ENCODE measurements at places on chromosomes 12 and 14. TPM values are rescaled to one million over a fixed set of nuclear protein-coding genes. Genes with fewer than 3 reads are reported as not detected.

OR11H12 gene
- not detected for total RNA-seq

- no peak for DNase-seq
Measured at GRCh38 chr12:68113644-68114043, 45.9 kb downstream of the IFNG start.

DNA sequence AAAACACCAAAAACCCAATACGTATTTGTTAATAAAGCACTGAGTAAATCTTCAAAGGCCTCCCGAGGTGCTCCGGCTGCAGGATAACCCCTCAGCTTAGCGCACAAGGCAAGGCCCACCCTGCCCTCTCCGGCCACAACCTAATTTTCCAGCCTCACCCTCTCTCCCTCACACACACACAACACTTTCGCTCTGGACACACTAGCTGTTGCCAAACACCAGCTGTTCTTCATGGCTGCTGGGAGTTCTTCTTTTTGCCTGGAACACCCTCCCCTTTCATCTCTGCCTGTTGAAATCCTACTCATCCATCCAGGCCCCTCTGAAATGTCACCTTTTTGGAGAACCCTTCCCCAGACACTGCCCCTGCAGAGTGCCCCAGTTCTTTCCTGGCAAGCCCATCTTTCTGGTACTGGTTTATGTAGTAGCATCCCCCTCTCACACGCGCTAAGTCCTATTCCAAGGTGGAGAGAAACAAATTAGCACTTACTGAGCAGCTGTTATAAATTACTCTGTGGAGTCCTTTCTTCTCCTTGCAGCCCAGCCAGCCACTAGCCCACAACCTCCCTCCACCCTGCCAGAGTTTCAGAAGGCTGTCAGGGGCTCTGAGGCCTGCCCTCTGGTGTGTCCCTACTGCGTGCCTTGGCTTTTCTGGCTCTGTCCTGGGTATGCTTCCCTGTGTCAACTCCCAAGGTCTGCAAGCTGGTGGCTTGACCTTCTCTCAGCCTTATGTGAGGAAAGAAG, 805 bp upstream of the CRACR2A start:
- DNase-seq = peak; percentile 59

DNA sequence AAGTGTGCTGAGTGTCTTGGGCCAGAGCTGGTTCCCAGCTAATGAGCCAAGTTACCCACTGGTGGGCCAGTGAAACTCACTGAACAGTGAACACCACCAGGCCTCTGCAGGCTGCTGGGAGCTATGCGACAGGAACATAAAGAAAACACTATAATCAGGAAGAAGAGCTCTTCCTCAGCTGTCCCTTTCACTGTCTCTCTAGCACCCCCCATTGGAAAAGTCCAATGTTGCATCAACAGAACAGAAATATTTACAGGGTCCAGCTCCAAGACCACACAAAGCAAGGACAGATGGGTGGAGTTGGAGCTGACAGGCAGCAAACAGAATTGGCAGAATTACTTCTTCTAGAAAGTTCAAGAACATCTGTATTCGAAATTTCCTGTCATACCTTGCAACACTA, 903.6 kb upstream of the TMEM132C start:
- no peak for DNase-seq

KRT85 gene
- not detected for total RNA-seq

DNA sequence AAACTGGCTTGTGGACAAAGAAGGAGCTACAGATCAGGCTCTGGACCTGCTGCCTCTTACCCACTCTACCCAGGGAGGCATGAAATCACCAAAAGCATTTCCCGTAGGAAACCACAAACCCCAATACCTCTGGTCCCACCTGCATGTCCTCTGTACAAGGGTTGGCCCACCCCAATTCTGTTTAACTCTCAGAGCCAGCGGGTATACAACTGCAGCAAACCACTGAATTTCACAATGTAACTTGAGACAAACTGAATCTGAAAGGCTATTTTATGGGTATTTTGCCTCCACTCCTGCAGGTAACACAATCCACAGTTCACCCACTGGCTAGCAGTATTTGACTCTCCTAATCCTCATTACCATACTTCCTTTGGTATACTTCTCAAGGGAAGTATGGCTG, 16.5 kb downstream of the SIX1 start:
- DNase-seq = no peak

GRCh38 chr14:93035917-93036651, 79.6 kb downstream of the ITPK1 start:
- DNase-seq = peak; percentile 22

DNA sequence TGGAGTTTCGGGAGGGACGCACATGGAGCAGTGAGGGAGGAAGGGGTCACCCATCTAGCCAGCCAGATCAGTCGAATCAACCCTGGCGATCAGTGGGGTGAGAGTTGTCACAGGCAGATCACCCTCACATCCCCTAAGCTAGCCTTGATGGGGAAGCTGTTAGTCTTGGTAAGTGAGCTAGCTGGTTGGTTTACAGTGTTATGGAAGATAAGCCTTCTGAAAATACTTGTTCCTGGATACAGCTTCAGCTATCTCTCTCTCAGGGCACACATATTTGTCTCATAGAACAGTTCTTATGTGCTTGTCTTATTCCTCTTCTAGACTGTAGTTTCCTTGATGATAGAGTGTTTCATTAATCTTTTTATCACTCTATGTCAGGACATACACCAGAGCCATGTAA, 26.2 kb upstream of the MANSC4 start:
- no peak for DNase-seq

DNA sequence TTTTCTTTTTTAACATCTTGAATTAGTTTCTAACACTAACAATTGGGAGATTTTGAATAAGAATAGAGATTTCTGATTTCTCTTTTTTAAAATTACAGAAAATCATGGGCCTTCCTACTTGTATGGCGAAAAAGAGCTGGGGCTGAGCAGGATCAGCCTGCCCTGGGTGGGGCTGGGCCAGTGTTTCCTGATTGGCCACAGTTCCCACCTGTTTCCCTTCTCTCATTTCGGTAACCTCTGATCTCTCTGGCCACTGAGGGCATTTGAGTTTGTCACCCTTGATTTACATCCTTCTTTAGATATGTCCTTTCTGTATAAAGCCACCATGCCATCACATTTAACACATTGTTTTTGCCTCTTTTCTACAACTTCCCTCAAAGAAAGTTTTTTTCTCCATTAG, 254.2 kb downstream of the ZFP36L1 start:
- DNase-seq = no peak

DNA sequence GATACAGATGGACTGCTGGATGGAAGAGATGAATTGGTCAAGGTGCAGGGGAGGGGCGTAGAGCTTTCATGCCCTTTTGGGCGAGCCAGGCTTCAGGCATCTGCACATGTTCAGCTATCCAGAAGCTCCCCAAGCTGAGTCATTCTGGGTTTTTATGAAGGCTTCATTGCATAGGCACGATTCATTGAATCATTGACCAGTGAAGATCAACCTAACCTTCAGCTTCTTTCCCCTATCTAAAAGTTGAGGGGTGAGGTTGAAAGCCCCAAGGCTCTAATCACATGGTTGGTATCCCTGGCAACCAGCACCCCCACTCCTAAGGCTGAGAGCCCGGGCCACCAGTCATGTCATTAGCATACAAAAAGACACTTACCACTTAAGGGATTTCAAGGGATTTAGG, 36.3 kb downstream of the RPS29 start:
- peak; percentile 24 for DNase-seq

DNA sequence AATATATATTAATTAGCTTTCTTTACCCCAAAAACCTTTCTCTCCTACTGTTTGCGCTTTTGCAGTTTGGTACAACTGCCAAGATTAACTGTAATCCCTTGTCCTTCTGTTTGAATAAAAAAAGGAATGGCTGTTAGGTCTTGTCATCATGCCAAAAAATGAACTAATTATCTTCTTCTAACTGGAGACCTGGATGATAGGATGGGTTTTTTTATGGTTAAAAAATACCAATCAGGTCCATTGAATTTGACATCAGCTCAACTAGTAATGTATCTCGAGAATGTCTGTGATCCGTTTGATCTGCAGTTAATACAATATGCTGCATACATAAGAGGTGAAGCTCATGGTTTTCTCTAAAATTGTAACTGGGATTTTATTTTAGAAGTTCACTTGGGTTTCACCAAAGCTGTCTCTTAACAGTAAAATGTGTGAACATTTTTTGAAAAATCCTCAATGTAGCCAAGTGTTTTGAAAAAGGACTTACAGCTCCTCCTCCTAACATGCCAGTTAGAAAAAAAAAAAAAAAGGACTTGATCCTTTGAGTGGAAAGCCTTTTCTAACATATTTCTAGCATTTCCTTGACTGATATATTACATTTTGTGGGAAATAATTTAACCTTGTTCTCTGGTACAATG, 96.8 kb downstream of the SRGAP1 start:
- DNase-seq = no peak

MIS18BP1 gene
- 21.1 TPM for total RNA-seq

- DNase-seq = no peak
Measured at GRCh38 chr12:111048991-111049390, 128.6 kb upstream of the MYL2 start.

DNA sequence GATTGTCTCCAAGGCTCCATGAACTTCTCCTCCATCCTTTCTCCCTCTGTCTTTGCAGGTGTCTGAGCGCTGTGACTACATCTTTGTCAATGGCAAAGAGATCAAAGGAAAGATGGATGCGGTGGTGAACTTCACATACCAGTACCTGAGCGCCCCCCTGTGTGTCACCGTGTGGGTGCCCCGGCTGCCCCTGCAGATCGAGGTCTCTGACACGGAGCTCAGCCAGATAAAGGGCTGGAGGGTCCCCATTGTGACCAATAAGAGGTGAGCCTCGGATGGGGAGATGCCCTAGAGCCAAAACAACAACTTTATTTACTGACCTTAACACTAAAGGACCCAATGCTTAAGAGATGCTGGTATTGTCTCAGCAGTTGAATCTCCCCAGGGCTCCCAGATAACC, 130.0 kb downstream of the SLC15A4 start:
- no peak for DNase-seq

- DNase-seq = no peak
Measured at GRCh38 chr12:72677139-72677538, 405.0 kb downstream of the TRHDE start.

GRCh38 chr12:96091833-96092232, 56.4 kb upstream of the LTA4H start:
- DNase-seq = no peak

DNA sequence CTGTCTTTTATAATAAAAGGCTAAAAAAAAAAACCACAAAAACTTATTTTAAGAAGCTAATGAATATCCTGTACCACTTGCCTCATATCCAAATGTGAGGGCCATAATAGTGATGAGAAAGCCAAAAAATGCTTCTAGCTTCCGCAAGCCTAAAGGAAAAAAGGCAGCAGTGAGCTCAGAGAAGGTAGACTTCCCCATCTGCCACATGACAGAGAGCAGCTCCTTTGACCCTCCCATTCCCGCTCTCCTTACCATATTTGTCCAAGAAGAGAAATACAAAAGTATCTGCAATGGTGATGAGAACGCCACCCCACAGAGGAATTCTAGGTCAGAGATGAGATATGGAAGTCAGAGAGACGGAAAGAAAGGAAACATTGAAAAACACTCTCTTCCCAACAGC, 27.1 kb downstream of the SLC11A2 start:
- DNase-seq = no peak

- no peak for DNase-seq
Measured at GRCh38 chr14:69614592-69614991, 3.2 kb downstream of the SUSD6 start.
